Fibroblast of upper back skin (primary cell): ENCODE measurements at places on chromosomes 1 and 21.
A peak's percentile ranks its signal among the peaks of the same experiment; 100 is the strongest.

DNA sequence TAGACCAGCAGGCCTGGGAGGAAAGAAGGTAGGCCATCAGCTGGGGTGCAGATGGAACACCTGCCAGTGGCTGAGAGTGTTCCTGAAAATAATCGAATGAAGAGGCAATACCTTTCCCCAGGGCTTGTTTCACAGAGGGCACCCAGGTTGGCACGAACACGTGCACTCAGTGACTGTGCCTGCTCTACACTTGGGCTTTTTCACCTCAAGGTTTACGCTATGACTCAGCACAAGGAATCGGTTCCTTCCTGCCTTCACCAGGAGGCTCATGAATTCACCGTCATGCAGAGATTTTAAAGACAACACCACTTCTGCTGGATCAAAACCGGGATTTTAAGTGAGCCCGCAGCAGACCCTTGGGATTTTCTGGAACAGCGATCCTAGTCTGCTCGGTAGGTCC, 118.5 kb upstream of the ADAR start:
- no peak for DNase-seq

GRCh38 chr1:37478890-37479254, 4.5 kb downstream of the ZC3H12A start:
- DNase-seq, result peak; percentile 56

GRCh38 chr1:246595146-246595545, 28.9 kb downstream of the CNST start:
- no peak for DNase-seq

DNA sequence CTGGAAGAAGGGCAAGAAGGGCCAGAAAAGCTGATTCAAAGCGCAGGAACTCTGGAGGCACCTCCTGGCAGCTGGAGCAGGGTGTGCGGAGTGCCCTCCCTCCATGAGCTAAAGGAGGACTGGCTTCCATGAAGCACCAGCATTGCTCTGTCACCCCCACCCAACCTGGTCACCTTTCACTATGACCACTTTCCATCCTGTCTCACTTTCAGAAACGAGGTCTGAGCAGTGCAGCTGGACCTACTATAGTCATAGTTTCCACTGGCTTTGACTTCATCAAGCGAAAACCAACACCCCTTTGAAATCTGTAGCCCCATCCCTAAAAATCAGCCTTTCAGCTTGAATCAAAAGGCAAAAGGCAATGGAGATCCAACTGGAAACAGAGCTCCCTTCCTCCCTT, 84.8 kb upstream of the CACNA1E start:
- DNase-seq, result no peak

DNA sequence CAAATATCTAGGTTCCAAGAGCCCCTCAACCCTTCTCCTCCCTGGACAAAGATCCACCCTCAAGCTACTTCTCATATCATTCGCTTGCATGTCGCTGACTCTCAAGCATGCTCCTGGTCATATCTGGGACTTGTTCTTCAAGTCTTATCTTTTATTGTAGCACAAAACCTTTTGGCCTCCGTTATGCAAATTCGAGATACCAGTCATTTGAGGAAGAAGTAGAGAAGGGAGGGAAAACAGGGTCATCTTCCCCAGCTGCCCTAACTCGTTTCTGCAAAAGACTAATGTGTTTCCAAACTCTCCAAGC, 63.8 kb upstream of the ETS2 start:
- no peak for DNase-seq

GRCh38 chr21:34952701-34953100, 96.4 kb downstream of the RUNX1 start:
- no peak for DNase-seq

- DNase-seq, result no peak
Observed at GRCh38 chr21:42088148-42088547, 17.0 kb downstream of the UMODL1 start.

- peak; percentile 39 for DNase-seq
Observed at GRCh38 chr1:60386249-60386648, 312.7 kb upstream of the C1orf87 start.

GRCh38 chr1:216190438-216190837, 232.8 kb downstream of the USH2A start:
- DNase-seq, result no peak

GRCh38 chr1:67588178-67588855, 96.7 kb upstream of the GADD45A start:
- DNase-seq, result no peak

GRCh38 chr21:33109574-33110339, 39.8 kb downstream of the OLIG1 start:
- DNase-seq, result no peak

DNA sequence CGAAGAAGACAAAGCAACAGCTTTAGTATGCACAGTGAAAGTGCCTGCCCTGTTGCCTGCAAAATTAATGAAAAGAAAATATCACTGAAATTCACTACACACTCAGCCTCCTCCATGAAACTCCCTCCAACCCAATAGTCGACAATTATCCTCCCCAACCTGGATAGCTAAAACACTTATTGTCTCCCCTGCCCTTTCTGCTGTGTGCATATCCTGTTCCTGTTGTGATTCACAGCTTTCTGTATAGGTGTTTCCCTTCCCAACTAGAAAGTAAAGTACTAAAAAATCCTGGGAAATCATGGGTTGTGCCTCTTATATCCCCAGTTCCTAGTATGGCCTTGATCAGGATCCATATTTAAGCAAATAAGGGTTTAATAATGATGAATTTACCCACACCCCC, 412.1 kb downstream of the LTN1 start:
- DNase-seq, result no peak

- DNase-seq, result no peak
Observed at GRCh38 chr1:101071470-101071891, 45.9 kb upstream of the DPH5 start.
